Mesenteric fat pad (tissue), 1 donor: ENCODE measurements at places on chromosomes 11 and 22. TPM values are rescaled to one million over a fixed set of nuclear protein-coding genes. Genes with fewer than 3 reads are reported as not detected.

DPP3 gene
- 26.5 TPM for total RNA-seq

OR2AT4 gene
- not detected for total RNA-seq

NPTXR gene
- 5.5 TPM for total RNA-seq

NAALADL1 gene
- total RNA-seq, result 15.2 TPM

GLYAT gene
- total RNA-seq, result 6.4 TPM

FERMT3 gene
- total RNA-seq, result 58.9 TPM

DNA sequence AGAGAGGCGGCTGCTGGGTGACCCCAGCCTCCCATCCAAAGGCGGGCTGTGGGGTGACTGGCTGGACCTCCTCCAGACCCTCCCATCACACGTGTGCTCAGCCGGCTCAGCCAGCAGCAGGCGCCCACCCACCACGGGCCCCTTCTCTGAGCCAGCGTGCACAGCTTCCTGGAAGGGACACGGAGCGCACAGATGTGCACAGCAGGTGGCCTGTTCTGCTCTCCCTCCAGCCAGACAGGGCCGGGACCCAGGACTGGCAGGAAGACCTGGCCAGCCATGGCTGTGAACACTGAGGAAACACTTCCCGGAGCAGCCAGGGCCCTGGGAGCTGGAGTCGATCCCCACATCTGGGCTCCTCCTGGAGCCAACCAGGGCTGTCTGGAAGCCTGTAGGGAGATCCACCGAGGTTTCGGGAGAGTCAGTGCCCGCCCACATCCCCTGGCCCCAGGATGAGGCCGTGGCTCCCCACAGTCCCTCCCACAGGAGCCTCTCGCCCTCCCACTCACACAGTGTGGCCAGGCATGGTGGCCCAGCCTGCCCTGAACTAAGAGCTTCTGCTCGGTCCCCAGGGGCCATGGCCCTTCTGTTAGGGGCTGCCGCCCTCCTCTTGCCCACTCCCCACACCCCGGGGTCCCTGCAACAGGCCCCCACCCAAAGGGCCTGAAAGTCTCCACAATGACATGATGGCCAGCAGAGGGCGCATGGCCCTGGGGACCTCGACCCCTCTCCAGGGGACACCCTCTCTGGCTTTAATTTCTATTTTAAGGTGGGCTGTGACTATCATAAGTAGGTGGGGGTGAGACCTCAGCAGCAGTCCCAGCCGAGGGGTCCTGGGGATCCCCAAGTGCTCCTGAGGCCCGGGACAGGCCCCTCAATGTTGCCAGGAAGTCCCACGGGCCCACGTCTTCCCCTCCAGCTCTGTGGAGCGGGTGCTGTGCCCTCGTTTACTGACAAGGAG lies 90.6 kb upstream of the FGF3 start:
- no peak for DNase-seq

DNA sequence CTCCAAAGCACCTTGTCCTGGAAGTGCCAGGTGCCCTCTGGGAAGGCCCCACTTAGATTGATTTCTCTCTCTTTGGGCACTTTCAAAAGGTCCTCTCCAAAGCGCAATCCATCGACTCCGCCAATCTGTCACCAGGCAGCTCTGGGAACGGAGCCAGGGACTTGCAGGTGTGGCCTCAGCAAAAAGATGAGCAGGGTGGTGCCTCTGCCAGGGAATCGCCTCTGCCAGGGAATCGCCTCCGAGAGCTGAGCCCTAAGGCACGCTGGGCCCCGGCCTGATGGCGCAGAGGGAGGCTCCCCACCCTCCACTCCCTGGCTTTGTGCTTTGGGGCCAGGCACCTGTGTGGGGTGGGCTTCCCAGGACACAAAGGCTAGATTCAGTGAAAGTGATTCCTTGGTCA lies 1391.3 kb downstream of the TBC1D22A start:
- no peak for DNase-seq

- peak; percentile 91 for DNase-seq
Measured at GRCh38 chr11:118607401-118608359, at the start of gene PHLDB1. PHLDB1 (plus strand) TSS chr11:118607615; CDS start chr11:118613837, 6,222 bp downstream.

DNA sequence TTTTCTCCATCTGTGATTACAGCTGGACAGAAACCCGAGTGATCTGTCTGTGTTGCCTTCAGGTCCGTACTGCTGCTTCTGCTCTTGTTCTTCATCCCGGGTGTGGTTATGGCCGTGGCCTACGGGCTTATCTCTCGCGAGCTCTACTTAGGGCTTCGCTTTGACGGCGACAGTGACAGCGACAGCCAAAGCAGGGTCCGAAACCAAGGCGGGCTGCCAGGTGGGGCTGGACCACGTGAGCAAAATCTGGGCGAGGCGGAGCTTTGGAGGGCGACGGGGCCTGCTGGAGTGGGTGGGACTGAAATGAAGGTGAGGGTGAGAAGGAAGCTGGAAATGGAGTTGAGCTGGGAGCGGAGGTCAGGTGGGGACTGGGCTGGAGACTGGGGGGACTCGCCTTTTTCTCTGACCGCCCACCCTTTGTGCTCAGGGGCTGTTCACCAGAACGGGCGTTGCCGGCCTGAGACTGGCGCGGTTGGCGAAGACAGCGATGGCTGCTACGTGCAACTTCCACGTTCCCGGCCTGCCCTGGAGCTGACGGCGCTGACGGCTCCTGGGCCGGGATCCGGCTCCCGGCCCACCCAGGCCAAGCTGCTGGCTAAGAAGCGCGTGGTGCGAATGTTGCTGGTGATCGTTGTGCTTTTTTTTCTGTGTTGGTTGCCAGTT lies 11.1 kb downstream of the CCKBR start:
- no peak for DNase-seq

GRCh38 chr22:21447694-21448402 lies 19.3 kb upstream of the TMEM191C start:
- peak; percentile 69 for DNase-seq

- no peak for DNase-seq
Measured at GRCh38 chr11:71964641-71965040, 34.1 kb upstream of the IL18BP start.

- no peak for DNase-seq
Measured at GRCh38 chr11:74615311-74615710, 22.9 kb downstream of the POLD3 start.

DNA sequence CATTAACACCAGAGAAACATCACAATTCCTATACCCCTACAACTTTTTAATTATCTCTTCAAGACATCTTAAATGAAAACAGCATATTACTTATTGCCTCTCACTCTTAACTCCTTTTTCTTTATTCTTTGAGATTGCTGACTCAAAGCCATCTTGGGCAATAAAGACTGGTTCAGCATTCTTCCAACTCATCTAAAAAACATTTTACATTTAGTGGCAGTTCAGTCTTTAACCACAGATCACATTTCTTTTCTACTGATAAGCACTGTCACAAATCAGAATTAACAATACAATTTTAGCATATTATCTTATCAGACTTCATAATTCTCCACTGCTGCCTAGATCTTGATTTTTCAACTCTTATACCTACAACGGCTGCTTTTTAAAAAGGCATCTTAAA lies 34.0 kb downstream of the SIK3 start:
- no peak for DNase-seq

DNA sequence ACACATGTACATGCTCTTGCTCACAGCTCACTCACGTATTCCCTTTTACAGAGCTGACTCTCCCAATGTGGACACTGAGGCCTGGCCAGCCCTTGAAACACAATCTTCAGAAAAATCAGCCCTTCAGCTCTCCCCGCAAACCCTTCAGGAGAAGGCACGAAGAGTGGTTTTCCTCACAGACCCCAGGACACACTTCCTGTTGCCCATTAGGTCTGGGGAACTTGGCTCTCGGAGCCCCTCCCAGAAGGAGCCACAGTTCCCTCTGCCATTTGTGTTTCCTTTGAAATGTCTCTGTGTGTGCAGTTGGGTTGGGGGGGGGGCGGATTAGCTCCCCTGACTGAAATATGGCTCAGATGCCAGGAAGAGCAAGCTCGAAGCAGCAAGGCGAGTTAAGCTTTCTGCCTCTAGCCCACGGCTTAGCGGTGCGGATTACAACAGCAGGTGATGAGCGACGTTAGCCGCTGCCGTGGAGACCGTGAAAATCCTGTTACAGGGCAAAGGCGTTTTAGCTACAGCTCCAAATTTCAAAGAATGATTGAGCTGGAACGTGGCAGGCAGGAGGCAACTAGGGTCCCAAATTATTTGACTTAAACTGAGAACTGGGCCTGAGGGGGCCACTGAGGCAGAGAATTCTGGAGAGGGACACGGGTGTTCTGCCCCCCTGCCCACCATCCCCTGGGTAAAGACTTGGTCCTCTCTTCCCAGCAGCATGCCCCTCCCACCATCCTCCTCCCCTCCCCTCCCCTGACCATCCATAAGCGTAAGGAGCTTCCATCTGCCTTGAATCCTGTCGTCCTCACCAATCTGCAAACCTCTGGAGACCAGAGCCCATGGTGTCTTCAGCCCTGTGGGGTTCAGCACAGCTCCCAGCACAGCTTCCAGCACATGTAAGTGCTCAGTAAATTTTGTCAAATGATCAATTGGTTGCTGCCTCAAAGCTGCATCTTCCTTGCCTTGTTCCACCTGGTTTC lies 598.6 kb downstream of the BUD13 start:
- DNase-seq, result no peak

DNA sequence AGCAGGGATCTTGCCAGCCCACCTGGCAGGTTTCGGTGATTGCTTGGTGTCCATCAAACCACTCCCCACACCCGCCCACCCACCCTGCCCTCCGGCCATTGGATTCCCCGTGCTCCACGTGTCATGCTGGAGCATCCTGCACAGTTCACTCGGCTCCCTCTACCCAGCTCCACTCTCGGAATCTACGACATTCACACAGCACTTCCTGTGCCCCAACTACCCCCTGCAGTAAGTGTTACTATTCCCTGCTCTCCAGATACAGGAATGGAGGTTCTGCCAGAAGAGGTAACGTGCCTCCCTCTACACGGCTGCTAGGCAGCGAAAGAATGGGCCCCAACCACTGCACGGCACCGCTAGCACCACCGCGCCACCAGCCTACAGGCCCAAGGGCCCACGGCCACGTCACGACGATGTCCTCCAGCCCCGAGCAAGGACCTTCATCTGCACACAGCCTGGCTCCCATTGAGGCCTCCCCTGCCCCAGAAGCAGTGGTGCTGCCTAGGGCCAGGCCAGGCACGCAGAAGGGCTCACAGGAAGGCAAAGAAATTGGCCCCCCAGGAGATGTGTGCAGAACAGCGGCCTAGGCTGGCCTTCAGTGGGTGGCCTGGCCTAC lies 27.6 kb downstream of the WNT7B start:
- DNase-seq, result no peak

DNA sequence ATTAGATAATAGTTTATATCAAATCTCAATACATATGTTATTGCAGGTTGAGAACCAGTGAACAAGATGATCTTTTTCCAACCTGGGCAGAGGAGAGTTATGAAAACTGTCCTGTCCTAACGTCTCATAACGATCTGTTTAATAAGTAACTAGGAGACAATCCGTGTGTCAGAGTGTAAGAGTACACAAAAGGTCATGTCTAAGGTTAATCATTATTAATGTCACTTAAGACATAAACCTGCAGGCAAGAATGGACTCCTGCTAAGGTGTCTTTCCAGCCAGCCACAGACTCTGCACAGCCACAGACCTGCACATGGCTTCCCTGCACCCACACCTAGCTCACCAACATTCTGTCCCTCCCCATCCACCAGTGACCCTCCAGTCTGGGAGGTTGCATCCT lies 10.1 kb downstream of the SLC5A4 start:
- no peak for DNase-seq

DNA sequence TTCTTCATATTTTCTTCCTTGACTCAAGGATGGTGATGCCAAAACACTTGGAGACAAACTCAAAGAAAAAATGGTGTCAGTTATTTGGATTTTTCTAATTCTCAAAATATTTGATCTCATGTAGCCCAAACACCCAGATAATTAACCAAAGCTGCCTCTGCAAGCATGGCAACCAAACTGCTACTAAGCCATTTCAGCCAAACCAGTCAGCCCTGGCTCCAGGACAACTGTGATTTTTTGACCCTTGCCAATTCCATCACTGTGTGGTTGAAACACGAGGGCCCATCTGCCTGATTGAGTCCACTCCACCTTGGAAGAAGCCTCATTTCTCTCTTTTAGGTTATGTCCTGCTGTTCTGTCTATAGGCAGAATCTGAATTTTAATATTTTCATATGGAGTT lies 277.4 kb downstream of the BLID start:
- DNase-seq, result no peak

- DNase-seq, result no peak
Measured at GRCh38 chr11:34335331-34335730, 22.5 kb downstream of the ABTB2 start.

DNA sequence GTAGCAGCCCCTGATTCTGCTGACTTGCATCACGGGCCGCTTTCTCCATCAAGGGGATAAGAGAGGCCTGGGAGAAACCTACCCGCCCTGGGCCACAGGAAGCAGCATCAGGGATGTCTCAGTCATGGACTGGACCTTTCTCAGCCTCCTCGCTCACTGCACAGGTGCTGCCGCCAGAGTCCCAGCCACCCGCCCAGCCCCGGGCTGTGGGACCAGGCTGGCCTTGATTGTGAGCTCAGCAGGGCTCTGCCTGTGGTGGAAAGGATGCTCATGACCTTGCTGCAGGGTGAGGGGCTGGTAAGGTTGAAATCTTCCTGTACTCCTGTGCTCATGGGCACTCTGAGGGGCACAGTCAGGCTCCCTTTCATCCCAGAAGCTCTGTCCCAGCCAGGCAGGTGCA lies 26.0 kb upstream of the GGTLC2 start:
- DNase-seq, result no peak

GRCh38 chr11:61684870-61685616 lies 4.9 kb downstream of the DAGLA start:
- DNase-seq, result no peak

DNA sequence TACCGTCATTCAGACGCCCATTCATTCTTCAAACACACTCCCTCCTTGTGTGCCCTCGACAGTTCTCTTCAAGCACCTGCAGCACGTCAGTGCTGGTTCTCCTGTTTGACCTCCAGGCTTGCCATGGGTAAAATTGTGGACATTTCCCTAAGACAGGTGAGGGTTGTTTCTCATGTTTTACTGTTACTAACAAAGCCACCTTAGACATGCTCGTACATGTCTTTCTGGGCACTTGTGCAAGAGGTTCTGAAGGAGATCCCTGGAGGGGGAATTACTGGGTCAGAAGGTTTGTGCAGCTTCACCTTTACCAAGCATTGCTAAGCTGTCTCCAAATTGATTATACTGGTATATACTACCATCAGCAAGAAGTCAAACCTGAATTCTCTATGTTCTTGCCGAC lies 189.7 kb upstream of the TMEM45B start:
- DNase-seq, result no peak

- no peak for DNase-seq
Measured at GRCh38 chr11:18669219-18669596, 29.4 kb upstream of the TMEM86A start.
